ENCODE measurements at places on chromosomes 16 and 17.

- no peak for DNase-seq
Observed at GRCh38 chr16:29663807-29664090, 702 bp downstream of the SPN start.

- DNase-seq, result no peak
Observed at GRCh38 chr17:38867968-38868816, 1.7 kb upstream of the LASP1 start.

GRCh38 chr17:44083250-44083849 is 12.8 kb downstream of the G6PC3 start:
- DNase-seq, result no peak

GRCh38 chr17:66841328-66841727 is 6.4 kb downstream of the CACNG5 start:
- DNase-seq, result no peak

DNA sequence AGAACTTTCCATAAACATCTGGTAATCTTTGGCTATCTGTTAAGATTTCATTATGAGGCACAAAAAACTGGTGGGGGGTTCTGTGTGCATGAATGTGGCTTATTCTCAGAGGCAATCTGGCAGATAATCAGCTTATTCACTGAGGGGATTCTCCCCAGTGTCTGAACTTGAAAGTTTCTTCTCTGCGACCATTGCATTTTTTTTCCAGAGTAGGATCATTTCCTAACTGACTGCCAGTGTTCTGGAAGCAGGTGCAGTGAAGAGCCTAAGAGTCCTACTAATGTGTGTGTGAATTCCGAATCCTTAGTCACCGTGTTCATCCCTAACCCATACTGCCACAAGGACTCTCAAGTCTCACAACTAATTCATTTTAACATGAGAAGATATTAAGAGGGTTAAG is 64.9 kb upstream of the LRRC37A3 start:
- no peak for DNase-seq

DNA sequence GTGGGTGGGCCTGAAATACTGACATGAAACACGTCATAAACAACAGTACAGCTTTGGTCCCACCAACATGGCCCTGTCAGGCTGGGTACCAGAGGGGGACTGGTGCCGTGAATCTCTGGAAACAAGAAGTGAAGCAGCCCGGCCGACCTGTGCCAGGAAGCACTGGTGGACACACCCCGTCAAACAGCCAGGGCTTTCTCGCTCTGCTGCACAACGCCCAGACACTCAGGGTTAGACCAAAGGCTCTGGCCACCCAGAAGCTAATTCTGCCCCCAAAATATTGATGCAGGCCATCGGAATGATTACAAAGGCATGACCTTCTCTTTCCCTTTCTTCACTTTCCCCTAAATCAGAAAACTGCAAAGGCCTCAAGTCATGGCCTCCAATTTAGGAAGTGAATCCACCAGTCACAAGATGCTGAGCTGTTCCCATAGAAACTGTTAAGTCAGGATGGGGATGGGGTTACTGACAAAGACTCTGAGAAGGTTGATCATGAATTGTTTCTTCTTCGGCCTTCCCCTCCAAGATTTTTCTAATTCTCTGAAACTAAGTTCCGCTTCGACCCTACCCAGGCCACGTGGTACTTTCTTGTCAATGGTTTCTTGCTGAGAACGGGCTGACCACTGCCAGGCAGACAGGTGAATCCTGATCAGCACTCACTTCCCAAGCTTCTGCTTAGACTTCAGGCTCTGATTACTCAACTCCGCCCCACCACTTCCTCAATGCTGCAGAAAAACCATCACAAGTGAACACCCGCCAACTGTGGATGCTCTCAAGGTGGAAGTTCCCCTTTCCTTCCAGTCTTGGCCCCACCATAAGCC is 6.7 kb downstream of the PITPNA start:
- no peak for DNase-seq

DNA sequence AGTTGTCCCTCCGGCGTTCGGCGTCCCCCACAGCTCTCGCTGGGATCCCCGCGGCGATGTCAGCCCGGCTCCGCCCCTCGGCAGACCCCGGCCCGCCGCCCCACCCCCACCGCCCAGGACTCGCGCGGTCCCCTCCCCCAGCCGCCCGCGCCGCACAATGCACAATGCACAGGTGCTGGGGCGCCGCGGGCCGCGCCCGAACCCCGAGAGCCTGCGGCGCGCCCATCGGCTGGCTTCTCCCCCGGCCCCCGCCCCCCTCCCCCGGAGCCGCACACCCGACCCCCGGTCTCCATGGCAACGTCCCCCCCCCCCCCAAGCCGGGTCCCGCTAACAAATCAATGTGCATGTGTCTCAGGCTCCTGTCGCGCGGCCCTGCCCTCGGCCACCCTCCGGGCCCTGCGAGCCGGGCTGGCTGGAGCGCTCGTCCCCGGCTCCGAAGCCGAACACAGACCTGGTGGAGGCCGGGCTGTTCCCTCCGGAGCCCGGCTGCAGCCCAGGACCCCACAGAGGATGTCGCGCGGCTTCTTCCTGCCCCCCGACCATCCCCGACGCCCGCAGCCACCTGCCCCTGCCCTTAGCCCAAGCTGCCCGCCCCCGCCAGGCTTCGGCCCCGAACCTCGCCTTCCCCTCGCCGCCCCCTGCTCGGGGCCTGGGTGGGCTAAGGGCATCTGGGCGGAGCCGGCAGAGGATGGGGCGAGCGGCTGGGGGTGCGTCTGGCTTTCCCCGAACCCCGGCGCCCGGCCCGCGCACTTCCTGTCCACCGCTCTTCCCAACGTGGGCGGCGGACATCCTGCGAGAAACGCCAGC is 818 bp upstream of the CBX8 start:
- no peak for DNase-seq

DNA sequence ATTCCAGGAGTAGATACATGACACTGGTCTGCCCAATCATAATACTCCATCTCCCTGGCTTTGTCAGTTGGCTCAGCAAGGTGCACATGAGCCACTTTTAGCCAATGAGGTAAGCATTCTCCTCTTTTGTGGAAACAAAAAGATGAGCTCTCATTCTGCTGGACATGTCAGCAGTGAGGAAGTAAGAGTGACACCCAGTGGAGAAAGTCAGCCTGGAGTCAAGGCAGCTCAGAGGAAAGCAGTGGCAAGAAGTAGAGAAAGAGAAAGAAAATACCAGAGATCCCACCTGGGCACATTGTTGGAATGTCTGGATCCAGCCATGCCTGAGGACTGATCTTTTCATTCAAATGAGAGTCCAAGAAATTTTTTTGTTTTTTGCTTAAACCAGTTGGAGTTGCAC is 496.9 kb upstream of the C16orf82 start:
- DNase-seq, result no peak

DNA sequence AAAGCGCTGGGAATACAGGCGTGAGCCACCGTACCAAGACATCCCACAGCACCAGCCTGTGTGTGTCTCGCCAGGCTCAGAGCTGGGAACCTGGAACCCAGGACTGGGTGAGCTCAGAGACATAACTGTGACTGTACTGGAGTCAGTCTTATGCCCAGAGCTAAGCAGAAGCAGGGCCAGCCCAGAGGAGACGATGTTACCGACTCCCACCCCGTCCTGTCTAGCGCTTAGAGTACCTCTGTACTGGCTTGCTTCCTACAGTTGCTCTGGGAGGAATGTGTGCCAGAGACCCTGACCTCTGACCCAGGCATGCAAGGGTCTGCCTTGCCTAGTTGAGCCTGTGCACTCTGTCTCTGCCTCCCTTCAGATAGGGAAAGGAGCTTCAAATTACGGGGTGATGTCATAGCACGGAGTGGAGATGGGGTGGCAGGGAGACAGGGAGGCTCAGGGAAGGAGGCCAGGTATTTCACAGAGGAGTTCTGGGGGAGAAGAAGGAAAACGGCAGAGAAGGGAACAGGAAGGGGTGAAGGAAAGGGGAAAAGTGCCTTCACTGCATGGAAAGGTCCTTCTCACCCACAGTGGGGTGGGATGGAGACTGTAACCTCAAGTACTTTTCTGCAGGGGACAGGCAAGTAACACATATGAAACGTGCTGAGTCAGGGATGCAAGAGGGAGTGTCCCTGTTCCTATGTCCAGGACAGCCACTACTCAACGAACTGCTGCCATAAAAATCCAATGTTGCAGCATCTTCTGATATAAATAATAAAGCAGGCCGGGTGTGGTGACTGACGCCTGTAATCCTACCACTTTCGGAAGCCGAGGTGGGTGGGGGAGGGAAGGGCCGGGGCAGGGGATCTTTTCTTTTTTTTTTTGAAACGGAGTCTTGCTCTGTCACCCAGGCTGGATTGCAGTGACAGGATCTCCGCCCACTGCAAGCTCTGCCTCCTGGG is 5.8 kb upstream of the ARMC5 start:
- DNase-seq, result no peak

DNA sequence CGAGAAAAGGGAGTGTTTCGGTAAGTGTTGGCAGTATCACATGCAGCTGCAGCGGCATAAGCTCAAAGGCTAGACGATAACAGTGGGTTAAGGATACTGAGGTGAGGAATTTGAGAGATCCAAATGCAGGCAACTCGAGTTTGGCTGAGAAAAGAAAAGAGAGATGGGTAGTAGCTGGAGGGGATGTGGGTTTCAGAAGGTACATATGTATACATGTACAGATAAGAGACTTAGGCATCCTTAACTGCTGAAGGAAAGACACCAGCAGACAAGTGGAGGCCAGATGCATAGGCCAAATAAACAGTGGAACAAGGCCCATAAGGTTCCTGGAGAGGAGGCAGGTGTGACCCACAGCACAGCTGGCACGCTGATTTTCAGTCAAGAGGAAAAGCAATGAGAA is 86.6 kb upstream of the NETO2 start:
- no peak for DNase-seq

DNA sequence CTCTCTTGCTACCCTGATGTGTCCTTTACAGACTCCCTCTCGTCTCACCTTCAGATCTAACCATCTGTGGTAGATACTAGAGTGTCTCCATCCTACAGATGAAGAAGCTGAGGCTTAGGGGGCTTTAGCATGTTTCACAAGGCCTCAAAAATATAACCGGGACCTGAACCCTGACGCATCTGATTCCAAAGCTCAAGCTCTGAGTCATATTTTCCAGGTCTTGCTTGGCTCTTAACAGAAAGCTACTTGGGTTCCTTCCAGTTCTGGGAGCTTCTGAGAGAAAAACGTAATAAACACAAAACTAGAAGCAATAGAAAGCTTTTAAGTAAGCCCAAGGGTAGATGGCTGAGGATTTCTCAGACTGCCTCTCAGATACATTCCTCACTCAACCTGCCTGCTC is 224.3 kb upstream of the EEF2KMT start:
- no peak for DNase-seq

DNA sequence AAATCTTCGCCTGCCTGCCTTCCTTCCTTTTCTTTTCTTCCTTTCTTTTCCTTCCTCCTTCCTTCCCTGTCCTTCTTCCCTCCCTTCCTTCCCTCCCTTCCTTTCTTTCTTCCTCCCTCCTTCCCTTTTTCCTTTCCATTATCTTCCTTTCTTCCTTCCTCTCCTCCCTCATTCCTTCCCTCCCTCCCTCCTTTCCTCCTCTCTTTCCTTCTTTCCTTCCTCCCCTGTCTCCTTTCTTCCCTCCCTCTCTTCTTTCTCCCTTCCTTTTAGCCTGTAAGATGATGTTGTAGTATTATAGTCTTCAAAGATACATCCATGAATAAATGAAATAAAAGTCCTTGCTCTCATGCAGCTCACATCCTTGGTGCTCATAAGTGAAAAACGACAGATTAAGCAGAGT is 539.3 kb downstream of the RBFOX1 start:
- DNase-seq, result no peak

DNA sequence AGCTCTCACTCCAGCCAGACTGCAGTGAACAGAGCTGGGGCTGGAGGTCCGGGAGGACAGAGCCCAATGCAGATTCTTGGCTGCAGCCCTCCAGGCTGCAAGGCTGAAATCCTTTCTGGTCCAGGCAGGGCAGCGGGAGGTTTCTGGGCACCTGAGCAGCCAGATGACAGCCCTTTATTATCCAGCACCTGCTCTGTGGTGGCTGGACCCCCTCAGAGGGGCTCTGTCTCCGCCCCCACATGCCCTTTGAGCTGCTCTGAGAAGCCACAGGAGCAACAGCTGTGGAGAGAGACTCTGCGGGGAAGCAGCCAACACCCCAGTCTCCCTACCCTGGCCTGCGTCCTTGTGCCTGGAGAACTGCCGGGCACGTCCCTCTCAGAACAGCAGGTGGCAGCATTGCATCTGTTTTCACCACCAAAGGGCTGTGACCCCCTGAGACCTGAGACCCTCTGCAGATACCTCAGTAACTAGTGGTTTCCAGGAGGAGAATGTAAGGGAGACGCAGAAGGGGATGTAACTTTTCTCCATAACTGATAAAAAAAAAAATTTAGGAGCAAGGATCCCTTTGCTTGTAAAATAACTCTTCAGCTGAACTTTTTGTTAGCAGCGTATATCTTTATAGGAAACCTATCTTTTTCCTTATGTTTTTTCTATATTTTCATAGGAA is 3.7 kb upstream of the CNP start:
- DNase-seq, result peak; percentile 68

GRCh38 chr17:18004884-18005305 is 32.2 kb downstream of the DRC3 start:
- no peak for DNase-seq

All from activated gamma-delta T cell treated with Interleukin-2 at 50 U/mL for 16 hours (primary cell).